ENCODE measurements at places on chromosomes 3 and 15.

DNA sequence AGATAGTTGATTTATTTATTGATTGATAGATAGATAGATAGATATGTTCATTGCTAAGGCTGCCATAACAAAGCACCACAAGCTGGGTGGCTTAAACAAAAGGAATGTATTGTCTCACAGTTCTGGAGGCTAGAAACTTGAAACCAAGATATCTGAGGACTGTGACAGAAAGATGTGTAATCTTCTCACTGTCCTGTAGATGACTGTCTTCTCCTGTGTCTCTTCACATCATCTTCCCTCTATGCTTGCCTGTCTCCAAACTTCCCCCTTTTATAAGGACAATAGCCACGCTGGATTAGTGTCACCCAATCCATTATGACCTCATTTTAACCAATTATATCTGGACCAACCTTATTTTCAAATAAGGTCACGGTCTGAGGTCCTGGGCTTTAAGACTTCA lies 40.9 kb downstream of the GNB4 start:
- DNase-seq = no peak

GRCh38 chr3:156688632-156689452 lies 14.5 kb downstream of the TIPARP start:
- no peak for DNase-seq

DNA sequence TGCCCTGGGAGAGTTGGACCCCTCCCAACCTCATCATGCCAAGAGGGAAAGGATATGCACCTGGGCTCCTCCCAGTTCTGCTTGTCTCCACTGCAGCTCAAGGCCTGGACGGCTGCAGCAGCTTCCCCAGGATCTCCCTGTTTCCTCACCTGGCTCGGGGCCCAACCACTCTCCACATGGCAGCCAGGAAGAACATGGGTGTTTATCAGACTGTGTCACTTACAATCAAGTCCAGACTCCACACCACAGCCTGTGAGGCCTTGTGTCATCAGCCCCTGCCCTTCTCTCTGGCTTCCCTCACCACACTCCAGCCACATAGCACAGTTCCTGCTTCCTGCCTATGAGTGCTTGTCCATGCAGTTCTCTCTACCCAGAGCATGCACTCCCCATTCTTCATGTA lies 534.4 kb downstream of the EPHB1 start:
- DNase-seq = peak; percentile 53

DNA sequence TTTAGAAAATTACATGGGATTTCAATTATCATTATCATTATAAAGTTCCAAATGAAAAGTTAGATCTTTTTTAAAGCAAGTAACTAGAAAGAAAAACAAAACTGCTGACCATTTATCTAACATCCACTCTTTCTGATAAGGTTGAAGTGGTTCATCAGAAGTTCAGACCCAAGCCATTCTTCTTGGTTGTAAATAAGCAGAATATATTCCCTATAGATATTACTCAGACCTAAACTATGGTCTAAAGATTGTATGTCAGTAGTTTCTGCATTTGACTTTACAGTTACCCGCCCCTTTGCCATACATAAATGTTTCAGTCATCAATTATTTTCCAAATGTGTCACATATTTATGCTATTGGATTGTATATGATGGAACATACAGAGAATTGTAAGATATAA lies 136.7 kb downstream of the PLOD2 start:
- no peak for DNase-seq
